Activated CD4-positive, alpha-beta memory T cell treated with anti-CD3 and anti-CD28 coated beads for 36 hours (primary cell): ENCODE measurements at places on chromosomes 11 and 22.

- no peak for DNase-seq
Observed at GRCh38 chr11:77212314-77213007, 84.4 kb downstream of the MYO7A start.

DNA sequence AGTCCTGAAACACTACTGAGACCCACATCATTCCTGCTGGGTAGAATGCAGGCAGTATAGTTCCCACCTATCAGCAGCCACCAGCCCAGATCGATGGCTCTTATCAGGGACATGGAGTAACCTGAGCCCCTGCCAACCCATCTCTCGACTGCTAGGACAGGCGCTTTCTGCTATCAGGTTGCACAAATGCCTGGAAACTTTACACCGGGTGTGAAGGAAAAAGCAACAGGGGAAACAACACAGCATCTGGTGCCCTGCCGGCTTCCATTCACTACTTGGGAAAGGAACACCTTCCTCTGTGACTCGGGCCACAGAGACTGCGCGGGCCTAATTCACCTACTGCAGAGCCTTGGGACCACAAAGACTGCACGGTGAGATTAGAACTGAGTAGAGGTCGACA, 18.5 kb downstream of the RBFOX2 start:
- no peak for DNase-seq

DNA sequence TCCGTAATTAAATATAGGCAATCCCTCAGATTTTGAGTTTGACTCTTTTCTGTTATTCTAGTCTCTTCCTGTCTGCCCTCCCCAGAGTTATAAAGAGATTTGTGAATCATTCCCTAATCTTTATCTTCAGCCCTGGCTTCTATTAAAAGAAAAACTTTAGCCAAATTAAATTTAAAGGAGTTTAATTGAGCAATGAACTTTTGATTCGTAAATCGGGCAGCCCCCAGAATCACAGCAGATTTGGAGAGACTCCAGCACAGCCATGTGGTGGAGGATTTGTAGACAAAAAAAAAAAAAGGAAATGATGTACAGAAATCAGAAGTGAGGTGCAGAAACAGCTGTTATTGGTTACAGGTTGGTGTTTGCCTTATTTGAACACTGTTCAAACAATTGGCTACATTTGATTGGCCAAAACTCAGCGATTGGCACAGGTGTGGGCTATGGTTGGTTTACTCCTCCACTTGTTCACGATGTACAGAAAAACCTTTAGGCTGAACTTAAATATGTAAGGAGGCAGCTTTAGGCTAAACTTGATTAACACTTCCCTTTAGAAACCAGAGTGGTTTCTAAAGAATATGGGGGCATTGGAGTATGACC, 2.3 kb upstream of the ALKBH8 start:
- no peak for DNase-seq

DNA sequence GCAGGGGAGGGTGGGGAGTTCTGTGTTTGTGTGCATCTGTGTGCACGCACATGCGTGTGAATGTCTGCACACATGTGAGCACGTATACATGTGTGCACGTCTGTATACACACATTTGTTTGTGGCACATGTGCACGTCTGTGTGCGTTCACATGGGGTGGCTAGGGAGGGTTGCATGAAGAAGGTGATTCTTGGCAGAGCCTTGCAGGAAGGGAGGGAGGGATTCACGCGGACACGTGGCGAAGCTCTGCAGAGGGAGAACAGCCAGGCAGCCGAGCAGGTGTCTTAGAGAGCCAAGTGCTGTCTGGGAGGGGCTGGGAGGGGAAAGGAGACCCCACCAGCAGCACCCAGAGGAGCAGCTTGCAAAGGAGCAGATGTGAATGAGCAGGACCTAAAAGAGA, 372.1 kb downstream of the BRD1 start:
- no peak for DNase-seq

- no peak for DNase-seq
Observed at GRCh38 chr22:39935116-39935515, 25.1 kb upstream of the TMA7B start.

DNA sequence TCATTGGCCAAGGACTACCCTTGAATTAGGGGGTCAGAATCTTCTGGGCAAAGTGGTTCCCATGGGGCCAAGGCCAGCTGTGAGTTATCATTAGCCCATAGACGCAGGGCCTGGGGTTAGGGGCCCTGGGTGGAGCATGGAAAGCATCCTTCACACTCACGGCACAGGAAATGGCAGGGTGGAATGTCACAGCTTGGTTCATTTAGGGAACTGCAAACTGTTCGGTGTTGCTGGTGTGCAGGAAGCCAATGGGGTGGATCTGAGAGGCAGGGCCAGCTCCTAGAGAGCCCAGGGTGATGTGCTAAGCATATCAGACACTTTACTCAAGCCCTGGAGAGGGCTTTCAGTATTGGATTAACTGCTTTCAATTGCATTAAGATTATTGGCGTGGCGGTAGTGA, 42.9 kb downstream of the TECTA start:
- DNase-seq, result no peak

DNA sequence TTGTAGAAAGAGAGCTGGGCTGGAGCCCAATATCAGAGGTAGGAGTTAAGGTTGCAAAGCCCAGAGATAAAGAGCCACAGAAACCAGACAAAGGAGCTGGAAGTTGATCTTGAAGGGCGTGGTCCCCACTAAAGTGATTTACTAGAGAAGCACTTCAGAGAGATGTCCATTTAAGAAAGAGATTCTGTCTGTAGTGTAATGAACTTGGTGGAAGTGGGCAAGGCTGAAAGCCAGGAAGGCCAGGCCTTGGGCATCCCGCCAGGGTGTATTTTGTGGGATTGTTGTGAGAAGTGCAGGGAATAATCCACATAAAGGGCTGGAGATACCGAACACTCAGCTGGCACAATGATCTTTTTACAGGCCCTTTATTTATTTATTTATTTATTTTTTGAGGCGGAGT, 1398.8 kb downstream of the TBC1D22A start:
- DNase-seq, result no peak

DNA sequence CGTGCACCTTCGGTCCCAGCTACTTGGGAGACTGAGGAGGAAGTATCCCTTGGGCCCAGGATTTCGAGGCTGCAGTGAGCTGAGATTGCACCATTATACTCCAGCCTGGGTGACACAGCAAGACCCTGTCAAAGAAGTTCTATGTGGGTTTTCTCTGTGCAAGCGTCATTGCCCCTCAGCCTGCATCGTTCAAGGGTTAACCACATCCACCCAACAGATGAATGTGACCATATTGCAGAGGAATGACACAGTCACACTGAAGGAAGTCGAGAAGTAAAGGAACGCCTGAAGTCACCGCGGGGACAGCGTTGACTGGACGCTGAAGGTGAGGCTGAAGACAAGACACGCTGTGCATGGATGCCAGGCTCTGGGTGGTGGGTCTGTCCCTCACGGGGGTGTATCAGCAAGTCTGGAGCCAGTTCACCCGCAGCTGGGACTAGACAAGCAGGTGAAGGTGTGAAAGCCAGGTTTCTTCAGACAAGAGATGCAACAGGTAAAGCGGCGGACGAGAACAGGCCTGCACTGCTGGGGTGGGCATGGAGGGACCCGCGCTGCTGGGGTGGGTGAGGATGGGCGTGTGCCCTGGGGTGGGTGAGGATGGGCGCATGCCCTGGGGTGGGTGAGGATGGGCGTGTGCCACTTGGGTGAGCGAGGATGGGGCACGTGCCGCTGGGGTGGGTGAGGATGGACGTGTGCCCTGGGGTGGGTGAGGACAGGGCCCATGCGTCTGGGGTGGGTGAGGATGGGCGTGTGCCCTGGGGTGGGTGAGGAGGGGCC, 36.5 kb upstream of the TOLLIP start:
- DNase-seq, result no peak
